ENCODE measurements at places on chromosomes 1 and 21. TPM values are rescaled to one million over a fixed set of nuclear protein-coding genes. Genes with fewer than 3 reads are reported as not detected.

EFNA3 gene
- total RNA-seq = 8.4 TPM

LAD1 gene
- total RNA-seq = 0.93 TPM

CYP4B1 gene
- not detected for total RNA-seq

FAM163A gene
- not detected for total RNA-seq

FCGR3A gene
- total RNA-seq = not detected

KIF17 gene
- 1.6 TPM for total RNA-seq

FAM177B gene
- total RNA-seq = not detected

NID1 gene
- 7.7 TPM for total RNA-seq

CFHR4 gene
- total RNA-seq = not detected

FAM167B gene
- 0.33 TPM for total RNA-seq

SPRR2E gene
- not detected for total RNA-seq

GOLT1A gene
- total RNA-seq = 4.2 TPM

CYP4Z1 gene
- total RNA-seq = not detected

C1orf210 gene
- total RNA-seq = not detected

CTTNBP2NL gene
- total RNA-seq = 7.4 TPM

PPIAL4G gene
- not detected for total RNA-seq

RGSL1 gene
- not detected for total RNA-seq

CLCNKB gene
- total RNA-seq = 0.10 TPM

FCRL1 gene
- not detected for total RNA-seq

INAVA gene
- total RNA-seq = 43.6 TPM

TIAM1 gene
- 0.69 TPM for total RNA-seq

SLC45A3 gene
- total RNA-seq = 5.7 TPM
